ENCODE measurements at places on chromosomes 11 and 22. TPM values are rescaled to one million over a fixed set of nuclear protein-coding genes. Genes with fewer than 3 reads are reported as not detected.

JHY gene
- total RNA-seq, result 7.6 TPM

MMP7 gene
- 6.9 TPM for total RNA-seq

TH gene
- total RNA-seq, result 21.9 TPM

OR52N4 gene
- total RNA-seq, result not detected

ST14 gene
- total RNA-seq, result 43.2 TPM

RAG1 gene
- total RNA-seq, result 0.25 TPM

PLXNB2 gene
- total RNA-seq, result 180 TPM

OR5F1 gene
- total RNA-seq, result not detected

GRCh38 chr11:74842967-74843366 is 94.3 kb downstream of the RNF169 start:
- no peak overlapping the region for H3K27ac ChIP-seq
- no peak overlapping the region for H3K4me3 ChIP-seq
- no peak for DNase-seq
- H3K4me1 ChIP-seq, result no peaks in the 10 kb centered on the region

- no peaks in the 10 kb centered on the region for H3K27me3 ChIP-seq
- H3K36me3 ChIP-seq, result no peaks in the 10 kb centered on the region
- H3K4me1 ChIP-seq, result no peaks in the 10 kb centered on the region
- no peak overlapping the region for H3K27ac ChIP-seq
- H3K4me3 ChIP-seq, result no peak overlapping the region
- no peak for DNase-seq
Measured at GRCh38 chr22:48750282-48750681, 1077.4 kb downstream of the BRD1 start.

DNA sequence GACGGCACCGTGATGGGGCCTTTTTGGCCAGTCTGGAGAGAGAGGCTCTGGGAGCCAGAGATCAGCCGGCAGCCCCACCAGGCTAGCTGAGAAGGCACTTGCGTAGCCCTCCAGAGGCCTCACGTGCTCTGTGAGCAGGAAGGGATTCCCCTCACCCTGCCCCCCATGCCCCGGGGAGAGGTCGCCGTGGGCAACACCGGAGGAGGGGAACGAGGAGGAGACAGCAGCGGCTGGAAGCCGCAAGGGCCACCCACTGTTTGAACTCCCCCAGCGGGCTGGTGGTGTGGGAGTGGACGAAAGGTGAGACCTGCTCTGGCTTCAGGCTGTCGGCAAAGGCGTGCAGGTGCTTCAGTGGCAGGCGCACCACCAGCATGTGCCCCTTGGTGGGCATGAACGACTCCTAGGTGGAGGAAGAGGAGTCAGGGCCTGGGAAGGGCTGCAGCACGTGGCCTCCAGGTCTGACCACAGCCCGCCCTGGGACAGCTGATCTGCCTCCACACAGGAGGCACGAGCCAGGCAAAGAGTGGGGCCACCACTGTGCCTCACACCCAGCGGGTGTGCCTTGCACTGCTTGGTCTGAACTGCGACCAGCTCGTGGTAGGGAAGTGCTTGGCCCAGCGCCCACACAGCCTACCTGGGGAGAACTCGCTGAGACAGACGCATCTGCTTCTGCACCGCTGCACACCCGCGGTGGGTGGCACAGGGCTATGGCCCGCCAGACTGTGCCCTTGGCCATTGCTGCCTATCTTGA is 99.9 kb downstream of the MED15 start:
- DNase-seq, result no peak
- no peaks in the 10 kb centered on the region for H3K27me3 ChIP-seq
- peaks cover 8% of the 10 kb centered on the region for H3K4me1 ChIP-seq
- no peaks in the 10 kb centered on the region for H3K36me3 ChIP-seq
- no peak overlapping the region for H3K4me3 ChIP-seq

GRCh38 chr22:20212754-20213699 is 55.1 kb downstream of the RTN4R start:
- peaks cover 2% of the 10 kb centered on the region for H3K4me1 ChIP-seq
- no peaks in the 10 kb centered on the region for H3K27me3 ChIP-seq
- no peak overlapping the region for H3K4me3 ChIP-seq
- DNase-seq, result no peak

DNA sequence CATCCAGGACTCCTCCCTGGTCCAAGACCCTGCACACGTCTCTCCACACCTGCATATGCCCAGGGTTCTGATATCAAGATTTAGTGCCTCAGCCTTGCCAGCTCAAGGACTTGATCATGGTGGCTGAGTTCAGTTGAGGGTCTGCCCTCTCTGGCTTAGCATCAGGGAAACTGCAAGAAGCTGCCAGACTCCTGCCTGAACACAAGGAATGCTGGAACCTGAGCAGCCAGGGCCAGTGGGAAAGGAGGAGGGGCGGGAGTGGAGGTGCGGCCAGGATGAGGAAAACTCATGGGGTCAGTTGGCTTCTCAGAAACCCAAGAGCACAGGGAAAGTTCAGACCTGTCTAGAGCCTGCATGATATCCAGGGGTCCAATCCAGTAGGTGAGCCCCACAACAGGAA is 546.1 kb downstream of the BUD13 start:
- H3K4me1 ChIP-seq, result peaks cover 1% of the 10 kb centered on the region
- H3K36me3 ChIP-seq, result no peaks in the 10 kb centered on the region
- H3K27me3 ChIP-seq, result no peaks in the 10 kb centered on the region
- H3K4me3 ChIP-seq, result no peak overlapping the region
- DNase-seq, result no peak

DNA sequence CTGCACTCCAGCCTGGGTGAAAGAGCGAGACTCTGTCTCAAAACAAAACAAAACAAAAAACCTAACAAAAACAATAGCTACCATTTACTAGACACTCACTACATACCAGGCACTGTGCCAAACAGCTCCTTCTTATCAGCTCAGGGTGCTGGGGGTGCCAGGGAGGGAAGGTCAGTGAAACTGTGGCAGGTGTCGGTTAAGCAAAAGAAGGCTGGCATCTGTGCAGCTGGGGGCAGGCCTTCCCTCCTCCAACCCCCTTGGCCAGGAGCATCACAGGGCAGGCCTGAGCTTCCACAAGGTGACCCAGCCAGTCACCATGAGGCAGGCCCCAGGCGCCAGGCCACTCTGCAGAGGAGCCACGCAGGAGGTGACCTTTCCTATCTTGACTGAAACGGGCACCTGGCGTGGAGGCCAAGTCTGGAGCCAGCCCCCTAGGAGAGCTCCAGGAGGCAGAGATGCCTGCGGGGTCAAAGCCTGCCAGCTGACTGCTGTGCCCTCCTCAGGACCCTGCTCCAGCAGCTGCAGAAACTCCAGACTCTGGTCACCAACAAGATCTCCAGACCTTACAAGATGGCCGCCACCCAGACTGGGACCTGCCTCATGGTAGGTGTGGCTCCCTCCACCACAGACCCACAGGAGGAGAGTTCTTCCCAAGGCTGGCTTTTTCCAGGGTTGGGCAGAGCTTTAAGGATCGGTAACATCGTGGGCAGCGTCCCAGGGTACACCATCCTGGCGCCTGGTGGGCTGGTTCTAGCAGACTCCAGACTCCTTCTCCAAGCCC is 31.3 kb upstream of the DGKZ start:
- H3K4me3 ChIP-seq, result no peak overlapping the region
- no peaks in the 10 kb centered on the region for H3K36me3 ChIP-seq
- no peaks in the 10 kb centered on the region for H3K4me1 ChIP-seq
- DNase-seq, result no peak

DNA sequence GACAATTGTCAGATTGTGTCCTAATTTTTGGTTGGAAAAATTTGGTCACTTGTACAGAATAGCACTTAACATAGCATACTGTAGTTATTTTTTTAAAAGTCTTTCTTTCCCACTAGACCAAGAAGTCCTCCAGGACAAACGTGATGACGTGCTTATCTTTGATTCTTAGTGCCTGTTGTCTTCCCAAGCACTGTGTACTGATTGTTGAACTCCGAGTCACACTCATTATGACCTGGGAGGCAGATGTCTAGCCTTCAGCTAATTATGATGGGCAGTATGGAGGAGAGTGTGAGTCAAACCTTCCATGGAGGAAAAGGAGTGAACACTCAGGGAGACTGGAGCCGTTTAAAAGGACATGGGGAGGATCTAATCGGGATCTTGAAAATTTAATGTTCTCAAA is 119.8 kb downstream of the SPON1 start:
- H3K27me3 ChIP-seq, result no peaks in the 10 kb centered on the region
- H3K27ac ChIP-seq, result peak overlapping the region; percentile 30
- DNase-seq, result no peak
- H3K4me3 ChIP-seq, result no peak overlapping the region
- H3K4me1 ChIP-seq, result peaks cover 4% of the 10 kb centered on the region

- H3K27ac ChIP-seq, result no peak overlapping the region
- no peaks in the 10 kb centered on the region for H3K36me3 ChIP-seq
- peaks cover 30% of the 10 kb centered on the region for H3K4me1 ChIP-seq
- no peak overlapping the region for H3K4me3 ChIP-seq
- no peaks in the 10 kb centered on the region for H3K27me3 ChIP-seq
Measured at GRCh38 chr11:2092956-2093412, 46.2 kb downstream of the IGF2 start.

GRCh38 chr11:112453601-112454577 is 193.2 kb upstream of the PLET1 start:
- no peak overlapping the region for H3K4me3 ChIP-seq
- H3K27ac ChIP-seq, result no peak overlapping the region
- no peaks in the 10 kb centered on the region for H3K36me3 ChIP-seq
- H3K4me1 ChIP-seq, result no peaks in the 10 kb centered on the region
- no peaks in the 10 kb centered on the region for H3K27me3 ChIP-seq

DNA sequence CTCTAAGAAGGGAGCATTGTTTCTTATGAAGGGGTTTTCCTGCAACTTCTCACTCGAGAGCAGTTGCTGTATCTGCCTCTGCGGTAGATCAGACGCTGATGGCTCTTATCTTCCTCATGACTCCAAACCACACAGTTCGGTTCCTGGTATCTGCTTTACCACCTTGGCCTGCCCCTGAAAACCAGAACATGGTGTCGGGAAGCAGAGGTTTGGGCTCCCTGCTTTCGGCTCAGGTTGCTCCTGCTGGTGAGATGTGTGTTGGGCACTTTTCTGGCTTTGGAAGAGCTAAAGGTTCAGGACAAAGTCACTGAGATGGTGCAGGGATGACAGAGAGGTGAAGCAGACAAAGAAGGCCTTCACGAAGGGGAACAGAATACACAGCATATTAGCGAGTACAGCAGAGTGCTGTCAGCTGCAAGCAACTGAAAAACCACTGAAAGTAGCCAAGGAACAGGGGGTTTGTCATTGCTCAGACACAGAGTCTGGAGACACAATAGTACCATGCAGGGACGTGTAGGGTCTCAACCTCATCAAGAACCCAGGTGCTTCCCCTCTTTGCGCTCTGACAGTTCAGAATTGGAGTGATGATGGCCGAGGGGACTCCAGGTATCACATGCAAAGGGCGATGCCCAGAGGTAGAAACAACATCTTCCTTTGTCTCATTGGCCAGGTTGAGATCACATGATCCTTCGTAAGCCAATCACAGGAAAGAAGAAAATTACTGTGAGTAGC is 11.9 kb upstream of the CSF2RB start:
- no peak for DNase-seq
- no peaks in the 10 kb centered on the region for H3K4me1 ChIP-seq
- H3K27me3 ChIP-seq, result no peaks in the 10 kb centered on the region
- no peak overlapping the region for H3K27ac ChIP-seq
- no peaks in the 10 kb centered on the region for H3K36me3 ChIP-seq

- H3K4me3 ChIP-seq, result no peak overlapping the region
- no peaks in the 10 kb centered on the region for H3K36me3 ChIP-seq
- no peaks in the 10 kb centered on the region for H3K27me3 ChIP-seq
- no peak for DNase-seq
Measured at GRCh38 chr11:42967653-42968052, 344.1 kb upstream of the API5 start.

DNA sequence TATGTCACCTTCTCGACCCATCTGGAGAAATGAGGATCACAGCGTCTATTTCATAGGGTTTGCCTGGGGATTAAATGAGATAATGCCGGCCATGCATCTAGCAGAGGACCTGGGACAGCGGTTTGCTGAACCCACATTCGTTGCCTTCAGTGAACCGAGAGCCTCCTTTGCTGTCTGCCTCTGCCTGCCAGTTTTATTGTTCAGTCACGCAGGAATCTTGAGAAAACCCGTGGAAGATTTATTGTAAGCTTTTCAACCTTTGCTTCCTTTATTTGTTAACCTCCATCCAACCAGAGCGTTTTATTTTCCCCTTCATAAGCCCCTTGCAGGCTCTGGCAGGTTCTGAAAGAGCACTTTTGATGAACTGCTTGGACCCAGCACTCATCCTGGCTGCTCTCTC is 202.3 kb upstream of the SYN3 start:
- H3K4me3 ChIP-seq, result no peak overlapping the region
- H3K27ac ChIP-seq, result no peak overlapping the region
- no peaks in the 10 kb centered on the region for H3K36me3 ChIP-seq
- no peaks in the 10 kb centered on the region for H3K27me3 ChIP-seq
- DNase-seq, result no peak
- H3K4me1 ChIP-seq, result no peaks in the 10 kb centered on the region

GRCh38 chr11:67010296-67010905 is 12.5 kb upstream of the SYT12 start:
- H3K36me3 ChIP-seq, result no peaks in the 10 kb centered on the region
- H3K27ac ChIP-seq, result no peak overlapping the region
- H3K27me3 ChIP-seq, result no peaks in the 10 kb centered on the region
- DNase-seq, result no peak

DNA sequence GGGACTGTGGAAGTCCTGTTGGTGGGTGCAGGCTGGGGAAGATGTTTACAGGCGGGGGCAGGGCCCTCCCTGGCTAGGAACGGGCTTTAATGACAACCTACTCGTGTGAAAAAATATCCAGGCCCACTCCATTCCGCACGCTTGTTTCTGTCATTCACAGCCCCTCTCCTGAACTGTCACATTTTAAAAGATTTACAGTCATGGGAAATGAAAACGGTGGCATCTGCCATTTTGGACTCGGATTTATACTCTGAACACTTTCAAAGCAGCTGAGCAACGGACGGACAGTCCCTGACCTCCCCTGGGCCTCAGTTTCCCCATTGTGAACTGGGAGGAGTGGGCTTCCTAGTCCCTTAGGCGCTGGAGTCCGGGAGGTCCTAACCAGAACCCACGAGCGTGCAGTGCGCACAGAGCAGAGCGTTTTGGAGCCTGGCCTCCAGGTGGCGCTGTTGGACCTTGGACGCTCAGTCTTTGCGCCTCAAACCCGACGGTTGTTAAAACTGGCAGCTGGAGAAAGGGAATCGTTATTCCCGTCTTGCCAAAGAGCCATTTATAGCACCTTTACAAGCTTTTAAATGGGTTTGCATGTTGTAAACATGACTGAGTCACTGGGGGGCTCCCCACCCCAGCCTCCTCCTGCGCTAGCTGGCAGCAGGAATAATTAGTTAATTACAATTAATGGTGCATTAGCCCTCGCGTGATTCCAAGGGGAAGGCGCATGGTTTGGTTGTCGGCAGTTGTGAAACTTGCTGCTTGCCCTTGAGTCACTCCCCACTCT is 75.3 kb downstream of the FBLN1 start:
- no peaks in the 10 kb centered on the region for H3K27me3 ChIP-seq
- no peak for DNase-seq
- peak overlapping the region; percentile 59 for H3K27ac ChIP-seq
- H3K4me1 ChIP-seq, result peaks cover 45% of the 10 kb centered on the region
- no peak overlapping the region for H3K4me3 ChIP-seq

GRCh38 chr11:69615545-69616278 is 25.2 kb upstream of the CCND1 start:
- no peak for DNase-seq
- no peak overlapping the region for H3K4me3 ChIP-seq
- H3K4me1 ChIP-seq, result no peaks in the 10 kb centered on the region
- no peak overlapping the region for H3K27ac ChIP-seq

Measured in vagina (tissue), 2 donors.